ENCODE measurements at places on chromosomes 3 and 15.

- DNase-seq, result no peak
Observed at GRCh38 chr3:54931182-54931581, 3.3 kb upstream of the LRTM1 start.

DNA sequence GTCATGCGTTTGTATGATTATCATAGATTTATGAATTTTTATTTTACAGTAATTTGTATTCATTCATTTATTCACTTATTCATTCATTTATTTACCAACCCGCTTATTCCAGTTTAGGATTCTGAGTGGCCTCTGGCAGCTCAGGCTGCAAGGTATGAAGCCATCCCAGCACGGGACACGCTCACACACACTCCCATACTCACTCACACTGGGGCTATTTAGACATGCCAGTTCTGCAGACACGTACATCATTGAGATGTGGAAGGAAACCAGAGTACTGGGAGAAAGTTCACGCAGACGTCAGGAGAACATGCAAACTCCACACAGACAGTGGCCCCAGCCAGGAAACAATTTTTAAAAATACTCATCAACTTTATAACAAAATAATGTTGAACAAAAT is 5.1 kb downstream of the CDIN1 start:
- no peak for DNase-seq

GRCh38 chr15:45384700-45385099 is 6.4 kb upstream of the GATM start:
- no peak for DNase-seq

DNA sequence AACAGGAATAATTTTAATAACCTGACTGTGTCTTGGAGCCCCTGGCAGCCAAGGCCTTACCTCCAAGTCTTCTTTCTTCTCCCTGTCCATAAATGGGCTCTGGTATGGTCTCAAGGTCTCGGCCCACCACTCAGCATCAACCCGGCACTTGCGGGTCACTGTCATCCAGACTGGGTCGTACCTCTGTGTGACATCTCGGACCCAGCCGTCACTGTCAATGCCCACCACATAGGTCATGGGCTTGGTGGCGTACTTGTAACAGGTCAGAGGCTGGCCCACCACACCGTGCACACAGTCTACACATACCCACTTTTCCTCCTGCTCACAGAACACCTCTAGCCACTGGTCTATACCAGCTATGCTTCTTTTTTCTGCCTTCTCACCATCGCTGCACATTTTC is 20.4 kb downstream of the XPC start:
- no peak for DNase-seq

DNA sequence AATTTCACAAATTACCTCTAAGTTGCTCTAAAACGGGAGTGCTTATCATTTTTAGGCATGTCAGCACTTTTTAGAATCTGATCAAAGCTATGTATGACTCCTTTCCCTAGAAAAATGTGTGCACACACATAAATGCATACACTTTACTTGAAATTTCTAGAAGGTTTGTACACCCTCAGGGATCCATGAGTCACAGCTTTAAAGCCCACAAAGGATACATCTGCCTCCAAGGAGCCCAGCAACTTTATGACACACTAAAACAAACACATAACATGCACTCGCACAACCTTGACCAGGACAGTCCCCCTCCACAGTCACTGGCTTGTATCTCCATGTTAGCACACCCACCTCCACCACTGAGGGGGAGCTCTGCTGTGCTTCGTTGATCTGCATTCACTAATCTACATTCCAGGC is 722.0 kb upstream of the CFAP20DC start:
- no peak for DNase-seq

DNA sequence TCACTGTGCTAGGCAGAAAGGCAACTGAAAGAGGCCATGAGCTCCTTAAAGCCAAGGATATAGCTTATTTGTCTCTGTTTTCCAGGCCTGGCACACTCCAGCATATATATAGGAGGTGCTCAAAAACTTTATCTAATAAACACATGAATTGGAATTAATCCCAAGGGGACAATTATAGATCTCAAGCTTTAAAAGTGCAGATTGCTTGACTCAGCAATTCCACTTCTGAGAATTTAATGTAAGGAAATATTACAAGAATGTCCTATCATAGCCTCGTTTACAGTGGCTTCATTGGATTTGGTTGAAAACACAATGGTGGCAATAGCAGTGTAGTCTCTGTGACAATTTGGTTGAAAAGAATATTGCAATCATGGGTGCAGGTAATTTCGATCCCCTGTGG is 267.3 kb downstream of the SHQ1 start:
- DNase-seq, result no peak

Data from Panc1 (cell line).